Mucosa of descending colon (tissue), 3 donors: ENCODE measurements at places on chromosomes 3 and 15. TPM values are rescaled to one million over a fixed set of nuclear protein-coding genes. Genes with fewer than 3 reads are reported as not detected.
A peak's percentile ranks its signal among the peaks of the same experiment; 100 is the strongest.

GRCh38 chr3:5233026-5233425, 45.5 kb downstream of the EDEM1 start:
- DNase-seq: no peak

DNA sequence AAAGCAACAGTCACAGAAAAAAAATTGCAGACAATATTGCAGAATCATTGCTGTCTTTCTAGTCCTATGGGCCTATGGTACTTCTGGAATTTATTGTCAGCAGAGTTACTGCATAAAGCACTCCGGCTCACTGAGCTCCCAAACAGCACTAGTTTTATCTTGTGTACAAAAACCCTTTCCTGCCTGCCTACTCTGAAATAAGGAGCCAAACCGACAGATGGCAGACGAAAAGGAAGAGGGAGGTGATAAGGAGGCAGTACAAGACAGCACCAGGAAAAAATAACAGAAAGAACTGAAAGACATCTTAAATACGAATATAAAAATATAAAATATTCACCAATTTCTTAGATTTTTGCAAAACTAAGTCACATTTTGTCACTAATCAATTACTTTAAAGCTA, 15.6 kb downstream of the HERC1 start:
- peak; percentile 43 for DNase-seq

DNA sequence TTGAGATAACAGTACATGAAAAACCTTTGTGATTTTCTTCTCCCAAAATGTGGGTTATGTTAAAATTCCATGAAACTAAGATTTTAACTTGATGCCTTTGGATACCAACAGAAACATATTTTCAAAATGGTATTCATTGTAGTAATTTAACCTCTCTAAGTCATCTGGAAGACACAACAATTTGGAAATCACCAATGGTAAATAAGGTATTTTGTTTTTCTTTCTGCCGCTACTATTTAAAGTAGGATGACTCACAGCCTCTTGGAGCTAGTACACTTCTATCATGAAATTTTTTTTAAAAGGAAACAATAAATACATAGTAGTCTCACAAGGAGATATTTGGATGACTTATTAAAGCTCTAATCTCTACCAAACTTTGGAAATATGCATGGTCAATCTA, 291.6 kb upstream of the VEPH1 start:
- DNase-seq: no peak

GRCh38 chr3:189710620-189711402, 79.6 kb downstream of the TP63 start:
- peak; percentile 25 for DNase-seq

GRCh38 chr3:2523281-2523836, 424.7 kb downstream of the CNTN4 start:
- DNase-seq: no peak

DNA sequence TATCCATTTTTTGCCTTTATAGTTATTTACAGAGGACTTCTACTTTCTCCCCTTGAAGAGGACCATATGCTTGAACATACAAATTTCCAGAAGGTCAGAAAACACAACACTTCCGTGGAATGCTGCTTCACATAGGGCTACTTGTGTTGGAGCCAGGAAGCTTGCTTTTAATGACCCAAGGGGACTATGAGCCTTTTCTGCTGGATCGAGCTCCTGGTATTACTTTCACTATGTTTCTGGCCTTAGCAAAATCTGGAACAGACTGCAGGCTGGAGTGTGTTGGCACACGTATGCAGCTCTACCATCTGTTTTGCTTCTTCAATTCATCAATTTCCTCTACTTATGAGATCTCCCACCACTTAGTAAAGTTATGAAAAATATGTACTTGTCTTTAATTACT, 69.3 kb upstream of the CBLB start:
- DNase-seq: no peak

DNA sequence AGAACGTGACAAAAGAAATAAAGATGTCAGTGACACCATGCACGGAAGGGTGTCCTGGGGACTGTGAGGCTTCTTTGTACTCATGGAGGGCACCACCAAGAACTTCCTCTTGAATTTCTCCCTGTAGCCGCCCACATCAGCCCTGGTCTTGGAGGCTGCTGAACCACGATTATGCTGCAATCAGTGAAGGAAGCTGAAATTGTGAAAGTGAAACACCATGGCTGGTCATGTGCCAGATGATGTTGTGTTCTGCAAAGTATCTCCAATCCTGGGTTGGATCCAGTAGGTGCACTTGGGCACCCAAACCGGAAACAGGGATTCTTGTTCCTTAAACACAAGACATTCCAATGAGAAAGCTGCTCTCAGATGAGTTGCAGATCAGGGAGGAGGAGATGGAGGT, 104.4 kb upstream of the GOLGA6L6 start:
- peak; percentile 23 for DNase-seq

GRCh38 chr3:170869239-170869590, 780 bp downstream of the RPL22L1 start:
- DNase-seq: no peak

GRCh38 chr3:177694951-177695350, 497.7 kb upstream of the TBL1XR1 start:
- no peak for DNase-seq

- DNase-seq: no peak
These were observed 23.3 kb downstream of the ANAPC13 start for GRCh38 chr3:134462331-134462941.

DNA sequence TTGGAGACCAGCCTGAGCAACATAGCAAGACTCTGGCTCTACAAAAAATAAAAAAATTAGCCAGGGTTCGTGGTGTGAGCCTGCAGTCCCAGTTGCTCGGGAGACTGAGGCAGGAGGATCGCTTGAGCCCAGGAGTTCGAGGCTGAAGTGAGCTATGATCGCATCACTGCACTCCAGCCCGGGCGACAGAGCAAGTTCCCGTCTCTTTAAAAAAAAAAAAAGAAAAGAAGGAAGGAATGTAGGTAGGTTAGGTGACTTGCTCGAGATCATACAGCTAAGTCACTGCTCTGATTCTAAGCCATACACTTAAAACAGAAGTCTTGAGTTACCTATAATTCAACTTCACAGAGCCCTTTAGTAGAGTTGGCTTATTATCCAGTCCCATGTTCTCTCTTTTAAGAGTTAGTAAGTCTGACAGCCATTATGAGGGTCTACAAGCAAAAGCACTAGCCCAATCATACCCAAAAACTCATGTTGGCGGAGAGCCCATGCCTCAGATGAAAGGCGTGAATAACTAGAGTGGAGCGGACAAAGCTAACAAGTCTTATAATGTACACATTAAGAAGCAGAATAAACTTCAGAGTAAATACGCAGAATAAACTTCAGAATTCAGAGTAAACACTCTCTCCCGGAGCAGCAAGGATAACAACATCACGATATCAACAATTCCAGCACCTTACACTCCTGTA, 768 bp downstream of the AAGAB start:
- no peak for DNase-seq

- no peak for DNase-seq
These were observed 39.4 kb upstream of the CCR2 start for GRCh38 chr3:46314517-46314916.

DNA sequence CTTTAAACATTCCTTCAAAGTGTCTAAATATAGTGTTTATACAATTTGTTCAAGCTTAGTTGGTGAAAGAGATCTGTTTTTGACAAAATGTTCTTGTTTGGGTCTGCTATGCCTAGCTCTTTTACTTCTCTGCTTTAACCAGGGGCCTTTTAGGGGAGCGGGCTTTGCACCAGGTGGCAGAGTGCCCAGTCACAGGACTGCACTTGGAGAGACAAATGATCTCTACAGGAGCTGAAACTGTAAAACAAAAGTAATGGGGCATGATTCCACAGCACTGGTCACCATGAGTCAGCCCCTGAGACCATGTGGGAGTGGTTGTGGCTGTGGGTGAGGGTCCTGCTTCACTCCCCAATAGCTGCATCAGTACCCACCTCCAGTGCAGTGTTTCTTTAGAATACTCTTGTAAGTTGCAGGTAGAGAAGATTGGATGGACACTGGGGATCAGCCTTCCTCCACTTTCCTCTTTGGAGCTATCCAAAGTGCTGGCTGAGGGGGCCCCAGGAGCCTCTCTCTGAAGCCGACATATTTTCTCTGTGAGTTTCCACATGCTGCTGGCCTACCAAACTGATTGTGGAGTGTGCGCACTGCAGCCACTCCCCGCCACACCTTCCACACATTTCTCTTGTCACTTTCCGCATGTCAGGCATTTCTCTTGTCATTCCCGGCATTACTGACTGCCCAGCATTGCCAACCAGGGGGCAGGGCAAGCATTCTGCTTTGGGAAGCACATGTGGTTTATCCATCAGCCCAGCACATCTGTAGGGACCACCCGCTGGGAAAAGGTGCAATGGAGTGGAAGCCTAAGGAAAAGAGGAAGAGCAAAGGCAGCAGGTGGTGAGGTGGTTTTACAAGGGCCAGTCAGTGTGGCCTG, 110.0 kb downstream of the EPHB1 start:
- DNase-seq: no peak

DNA sequence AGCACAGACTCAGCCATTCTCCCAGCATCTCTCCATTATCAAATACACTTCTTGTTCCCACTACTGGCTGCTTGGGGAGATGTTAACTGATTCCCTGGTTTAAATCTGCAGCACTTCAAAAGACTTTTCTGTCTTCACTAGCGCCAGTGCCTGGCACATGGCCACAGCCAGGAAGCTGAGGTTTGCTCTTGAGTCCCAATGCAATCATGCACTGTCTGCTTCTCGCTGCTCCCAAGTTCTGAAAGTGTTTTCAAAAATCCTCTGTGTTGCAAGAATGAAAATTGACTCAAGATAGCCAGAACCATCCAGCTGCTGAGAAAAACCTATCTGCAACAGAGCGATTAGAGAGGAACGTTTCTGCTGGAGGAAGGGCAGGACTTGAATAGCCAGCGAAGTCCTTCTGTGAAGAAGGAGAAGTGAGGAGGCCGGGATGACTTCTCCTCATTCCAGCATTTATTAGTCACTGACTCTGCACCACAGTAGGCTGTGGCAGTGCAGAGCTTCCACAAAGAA, 358.4 kb upstream of the NR2F2 start:
- DNase-seq: peak; percentile 21

DNA sequence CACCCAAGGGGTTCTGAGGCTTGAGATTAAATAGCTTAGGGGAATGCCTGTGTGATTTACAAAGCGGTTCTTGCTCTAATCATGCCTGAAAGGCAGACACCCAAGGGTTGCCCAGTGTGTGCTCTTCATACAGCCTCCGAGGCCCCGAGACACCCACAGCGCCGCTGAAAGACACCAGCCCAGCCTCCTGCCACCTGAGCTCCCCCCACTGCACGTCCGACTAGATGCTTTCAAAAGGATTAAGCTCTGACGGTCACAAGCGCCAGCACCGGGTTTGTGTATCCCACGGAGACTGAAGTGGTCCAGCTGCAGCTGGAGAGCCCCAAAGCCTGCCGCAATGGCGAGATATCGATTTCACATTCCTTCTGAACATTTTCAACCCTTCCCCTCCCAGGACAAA, 50.3 kb downstream of the SPATA12 start:
- DNase-seq: no peak

DNA sequence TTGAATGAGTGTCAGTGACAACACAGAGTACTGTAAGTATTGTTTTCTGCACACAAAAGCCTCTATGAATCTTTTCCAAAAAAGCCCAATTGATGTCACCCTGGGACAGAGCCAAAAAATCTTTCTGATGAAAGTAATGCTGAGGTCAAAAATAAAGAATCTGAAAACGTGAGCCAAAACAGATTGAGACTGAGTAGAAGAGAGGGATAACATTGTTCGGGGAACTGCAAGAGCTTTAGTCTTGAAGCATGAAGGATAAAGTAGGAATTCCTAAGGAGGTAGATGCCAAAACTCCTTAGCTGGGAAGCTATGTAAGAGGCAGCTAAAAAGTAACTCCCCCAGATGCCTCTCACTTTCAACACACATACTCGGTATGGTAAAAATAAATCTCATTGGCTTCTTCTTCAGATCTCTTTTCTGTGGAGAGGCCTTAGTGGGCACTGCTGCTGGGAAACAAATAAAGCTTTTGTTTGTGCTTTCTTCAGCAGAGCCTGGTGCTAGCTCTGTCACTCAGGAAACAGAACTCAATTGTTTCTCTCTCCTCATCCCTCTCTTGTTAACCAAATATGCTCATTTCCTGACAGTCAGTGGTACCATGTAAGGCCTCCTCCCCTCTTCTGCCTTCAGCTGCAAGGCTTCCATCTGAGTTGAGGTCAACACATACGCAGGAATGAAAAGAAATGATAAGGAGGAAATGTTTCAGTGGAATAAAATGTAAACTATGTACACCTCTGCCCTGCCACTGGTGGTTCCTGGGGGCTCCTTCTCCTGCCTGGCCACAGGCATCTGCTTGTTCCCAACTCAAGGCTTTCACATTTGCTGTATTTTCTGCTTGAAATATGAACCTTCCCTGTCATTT, 58.1 kb downstream of the CD200 start:
- DNase-seq: no peak

- no peak for DNase-seq
These were observed 162.2 kb downstream of the RSRC1 start for GRCh38 chr3:158272081-158272480.

DNA sequence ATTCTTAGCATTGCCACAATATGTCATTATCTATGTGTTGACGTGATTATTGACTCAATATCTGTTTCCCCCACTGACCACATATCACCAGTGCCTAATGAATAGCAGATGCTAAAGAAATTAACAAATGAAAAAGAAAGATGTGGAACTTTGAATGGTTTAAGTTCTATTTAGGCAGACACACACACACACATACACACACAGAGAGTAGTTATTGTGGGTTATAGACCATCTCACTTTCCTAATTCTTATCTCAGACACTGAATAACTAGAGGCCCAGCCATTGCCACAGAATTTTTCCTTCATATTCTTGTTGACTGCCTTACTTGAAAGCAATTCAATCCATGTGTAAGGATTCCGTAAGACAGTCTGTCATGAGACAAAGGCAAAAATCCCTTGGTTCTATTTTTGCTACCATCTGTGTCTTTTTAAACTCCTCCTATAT, 61.9 kb upstream of the PHLDB2 start:
- DNase-seq: no peak

GRCh38 chr3:181212271-181212670, 222.7 kb upstream of the DNAJC19 start:
- DNase-seq: no peak

DNA sequence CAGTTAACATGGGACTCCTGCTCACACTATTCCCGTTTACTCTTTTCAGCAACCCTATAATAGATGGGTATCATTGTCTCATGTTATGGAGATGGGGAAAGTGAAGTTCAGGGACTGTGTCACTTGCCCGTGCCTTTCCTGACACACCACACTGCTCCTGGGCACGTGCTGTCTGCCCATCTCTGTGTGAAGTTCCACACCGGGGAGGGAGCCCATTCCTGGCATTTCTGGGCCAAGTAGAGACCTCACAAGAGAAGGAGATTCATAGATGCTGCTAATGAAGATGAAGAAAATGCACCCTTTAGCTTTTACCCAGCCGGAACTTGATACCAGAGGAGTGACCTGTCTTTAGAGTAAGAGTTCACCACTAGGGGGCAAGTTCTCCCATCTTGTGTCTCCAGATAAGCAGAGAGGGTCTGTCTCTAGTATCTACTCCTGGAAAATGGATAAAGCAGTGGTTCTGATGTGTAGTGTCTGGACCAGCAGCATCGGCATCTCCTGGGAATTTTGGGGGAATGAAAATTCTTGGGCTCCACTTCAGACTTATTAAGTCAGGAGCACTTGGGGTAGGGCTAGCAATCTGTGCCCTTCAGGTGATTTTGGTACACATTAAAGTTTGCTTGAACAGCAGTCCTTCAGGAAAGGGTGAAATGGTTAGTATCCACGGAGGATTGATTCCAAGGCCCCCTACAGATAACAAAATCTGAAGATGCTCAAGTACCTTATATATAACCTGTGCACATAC, 2.0 kb upstream of the TOPBP1 start:
- no peak for DNase-seq

Gene CDHR4
- total RNA-seq: not detected

Gene SLC6A1
- 0.14 TPM for total RNA-seq

Gene GOLGA8S
- total RNA-seq: 0.38 TPM

Gene TMEM108
- total RNA-seq: 3.4 TPM

Gene ZNF502
- total RNA-seq: 2.5 TPM

Gene GCHFR
- 12.0 TPM for total RNA-seq

Gene PGBD4
- total RNA-seq: 1.7 TPM

Gene SAMD7
- total RNA-seq: not detected
